ENCODE measurements at places on chromosomes 4 and X. TPM values are rescaled to one million over a fixed set of nuclear protein-coding genes. Genes with fewer than 3 reads are reported as not detected.

TMSB15B gene
- total RNA-seq = 12.4 TPM

CCSER1 gene
- 0.09 TPM for total RNA-seq

- peaks cover 28% of the 10 kb centered on the region for H3K4me1 ChIP-seq
- peak overlapping the region; percentile 74 for H3K4me3 ChIP-seq
- DNase-seq = peak; percentile 22
Measured at GRCh38 chr4:13527192-13527980, 16.9 kb downstream of the NKX3-2 start.

- H3K4me1 ChIP-seq = peaks cover 24% of the 10 kb centered on the region
- peaks cover 5% of the 10 kb centered on the region for H3K27me3 ChIP-seq
- DNase-seq = no peak
- H3K36me3 ChIP-seq = peaks cover 4% of the 10 kb centered on the region
Measured at GRCh38 chrX:123860983-123861382, 1.1 kb downstream of the XIAP start.

TMPRSS11B gene
- total RNA-seq = not detected

SASH3 gene
- 148 TPM for total RNA-seq

DNA sequence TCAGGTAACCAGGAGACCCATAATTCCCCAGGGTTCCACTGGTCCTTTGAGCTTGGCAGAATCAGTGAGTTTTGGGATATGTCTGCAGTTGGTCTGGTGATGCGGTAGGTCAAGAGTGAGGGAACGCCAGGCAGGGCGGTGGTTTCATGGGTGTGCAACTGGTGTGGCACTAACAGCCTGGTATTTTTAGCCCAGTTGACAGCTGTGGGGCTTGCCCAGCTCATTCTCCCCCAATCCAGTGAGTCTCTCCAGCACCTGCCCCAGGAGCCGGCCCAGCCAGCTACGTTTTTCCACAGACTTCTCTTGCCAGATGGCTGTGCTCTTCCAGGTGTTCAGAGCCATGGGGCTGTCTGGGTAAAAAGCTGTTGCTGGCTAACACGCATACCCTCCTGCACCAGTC, 1019.9 kb downstream of the CCSER1 start:
- no peaks in the 10 kb centered on the region for H3K4me1 ChIP-seq
- no peaks in the 10 kb centered on the region for H3K36me3 ChIP-seq
- no peaks in the 10 kb centered on the region for H3K27me3 ChIP-seq
- no peak overlapping the region for H3K4me3 ChIP-seq
- H3K27ac ChIP-seq = no peak overlapping the region
- no peak for DNase-seq

STS gene
- 0.53 TPM for total RNA-seq

POU4F2 gene
- not detected for total RNA-seq

- H3K27me3 ChIP-seq = no peaks in the 10 kb centered on the region
- DNase-seq = no peak
- no peak overlapping the region for H3K27ac ChIP-seq
Measured at GRCh38 chrX:10052906-10053625, 85.9 kb downstream of the CLDN34 start.

DNA sequence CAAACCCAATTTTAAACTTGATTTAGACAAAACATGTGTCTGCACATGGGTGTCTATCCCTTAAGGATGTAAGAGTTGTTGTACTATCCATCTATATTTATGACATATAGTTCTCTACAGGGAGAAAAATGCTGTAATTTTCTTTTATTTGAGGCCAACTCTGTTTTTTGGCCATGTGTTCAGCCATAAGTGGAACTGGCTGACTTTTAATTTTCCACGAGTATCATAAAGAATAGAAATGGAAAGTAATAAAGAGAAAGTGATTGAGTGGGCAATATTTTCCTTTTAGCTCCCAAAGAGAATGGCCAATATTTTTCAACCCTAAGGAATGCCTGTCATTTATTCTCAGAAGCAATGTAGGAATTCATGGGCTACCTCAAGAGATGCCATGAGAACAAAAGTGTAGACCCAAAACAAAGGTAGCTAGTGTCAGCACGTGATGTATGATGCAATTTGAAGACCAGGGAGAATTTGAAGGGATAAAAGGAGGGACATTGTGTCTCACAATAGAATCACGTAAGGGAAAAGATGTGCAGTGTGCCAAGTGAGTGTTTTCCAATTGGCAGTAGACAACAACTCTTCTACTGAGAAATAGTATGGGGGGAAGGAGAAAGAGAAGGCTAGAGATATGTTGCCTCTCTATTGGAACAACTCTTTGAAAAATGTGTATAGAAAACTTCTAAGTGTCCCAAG, 27.8 kb upstream of the MXRA5 start:
- DNase-seq = no peak
- no peaks in the 10 kb centered on the region for H3K27me3 ChIP-seq
- H3K4me1 ChIP-seq = no peaks in the 10 kb centered on the region
- H3K27ac ChIP-seq = no peak overlapping the region
- no peak overlapping the region for H3K4me3 ChIP-seq

GRCh38 chr4:61540944-61541343, 340.8 kb downstream of the ADGRL3 start:
- H3K36me3 ChIP-seq = peaks cover 3% of the 10 kb centered on the region
- no peaks in the 10 kb centered on the region for H3K27me3 ChIP-seq
- no peaks in the 10 kb centered on the region for H3K4me1 ChIP-seq
- H3K27ac ChIP-seq = no peak overlapping the region

- peaks cover 52% of the 10 kb centered on the region for H3K4me1 ChIP-seq
- peaks cover 1% of the 10 kb centered on the region for H3K36me3 ChIP-seq
- H3K27me3 ChIP-seq = peaks cover 10% of the 10 kb centered on the region
- no peak overlapping the region for H3K4me3 ChIP-seq
- H3K27ac ChIP-seq = no peak overlapping the region
- no peak for DNase-seq
Measured at GRCh38 chr4:78661086-78661690, 109.6 kb downstream of the ANXA3 start.

SSX5 gene
- total RNA-seq = not detected

GRCh38 chr4:125582302-125582701, 267.5 kb downstream of the FAT4 start:
- no peak overlapping the region for H3K27ac ChIP-seq
- H3K4me1 ChIP-seq = no peaks in the 10 kb centered on the region
- no peak for DNase-seq
- H3K4me3 ChIP-seq = no peak overlapping the region
- no peaks in the 10 kb centered on the region for H3K36me3 ChIP-seq
- no peaks in the 10 kb centered on the region for H3K27me3 ChIP-seq

APEX2 gene
- total RNA-seq = 26.6 TPM

DNA sequence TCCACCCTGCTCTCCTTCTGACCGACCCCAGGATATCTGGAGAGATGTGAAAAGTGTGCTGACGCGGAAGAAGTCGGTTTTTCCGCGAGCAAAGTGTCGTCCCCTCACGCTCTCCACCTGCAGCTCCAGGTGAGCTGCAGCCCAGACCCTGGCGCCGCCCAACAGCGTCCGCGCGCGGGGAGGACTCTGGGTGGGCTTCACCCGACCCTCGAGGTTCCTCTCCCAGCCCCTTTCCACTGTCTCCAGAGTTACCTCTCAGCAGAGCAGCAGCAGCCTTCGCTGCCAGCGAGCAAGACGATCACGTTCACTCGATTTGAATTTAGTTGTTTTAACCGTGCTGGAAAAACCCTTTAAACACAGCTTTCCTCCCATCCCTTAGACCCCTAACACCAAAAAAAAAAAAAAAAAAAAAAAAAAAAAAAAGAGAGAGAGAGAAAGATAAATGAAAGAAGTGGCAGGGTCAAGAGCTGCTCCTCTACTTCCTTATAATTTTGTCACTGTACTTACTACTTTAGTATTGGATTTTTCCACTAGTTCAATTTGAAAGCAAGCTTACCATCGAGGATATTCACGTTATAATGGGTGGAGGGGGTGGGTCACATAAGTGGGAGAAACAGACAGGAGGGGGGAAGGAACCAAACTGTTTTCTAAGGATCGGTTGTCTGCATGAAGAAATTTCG, 758 bp upstream of the NR3C2 start:
- peaks cover 40% of the 10 kb centered on the region for H3K4me1 ChIP-seq
- H3K27ac ChIP-seq = peak overlapping the region; percentile 91
- H3K36me3 ChIP-seq = peaks cover 1% of the 10 kb centered on the region
- peaks cover 27% of the 10 kb centered on the region for H3K27me3 ChIP-seq
- no peak for DNase-seq

ADD1 gene
- total RNA-seq = 281 TPM

DRP2 gene
- 1.2 TPM for total RNA-seq

XPNPEP2 gene
- 0.24 TPM for total RNA-seq

GRCh38 chr4:162683659-162684370, 482.9 kb downstream of the NAF1 start:
- H3K4me3 ChIP-seq = no peak overlapping the region
- H3K27me3 ChIP-seq = no peaks in the 10 kb centered on the region
- H3K4me1 ChIP-seq = no peaks in the 10 kb centered on the region
- no peak overlapping the region for H3K27ac ChIP-seq

FANCB gene
- total RNA-seq = 15.9 TPM

DNA sequence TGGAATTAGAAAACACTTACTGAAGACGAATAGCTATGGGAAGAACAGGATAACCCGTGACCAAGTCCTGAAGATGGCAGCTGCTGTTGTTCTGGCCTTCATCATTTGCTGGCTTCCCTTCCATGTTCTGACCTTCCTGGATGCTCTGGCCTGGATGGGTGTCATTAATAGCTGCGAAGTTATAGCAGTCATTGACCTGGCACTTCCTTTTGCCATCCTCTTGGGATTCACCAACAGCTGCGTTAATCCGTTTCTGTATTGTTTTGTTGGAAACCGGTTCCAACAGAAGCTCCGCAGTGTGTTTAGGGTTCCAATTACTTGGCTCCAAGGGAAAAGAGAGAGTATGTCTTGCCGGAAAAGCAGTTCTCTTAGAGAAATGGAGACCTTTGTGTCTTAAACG, 2.4 kb downstream of the AGTR2 start:
- H3K4me3 ChIP-seq = no peak overlapping the region
- H3K27me3 ChIP-seq = no peaks in the 10 kb centered on the region
- no peak overlapping the region for H3K27ac ChIP-seq
- H3K36me3 ChIP-seq = no peaks in the 10 kb centered on the region
- H3K4me1 ChIP-seq = no peaks in the 10 kb centered on the region
